ENCODE measurements at places on chromosomes 3 and 15.

GRCh38 chr15:40344631-40345120 lies 3.9 kb upstream of the CCDC9B start:
- DNase-seq: peak; percentile 40

GRCh38 chr3:112471596-112472325 lies 27.5 kb downstream of the BTLA start:
- DNase-seq: no peak

- DNase-seq: no peak
Observed at GRCh38 chr3:156274791-156275190, 154.4 kb downstream of the KCNAB1 start.

- DNase-seq: peak; percentile 1
Observed at GRCh38 chr3:67790043-67790442, 135.6 kb upstream of the SUCLG2 start.

- no peak for DNase-seq
Observed at GRCh38 chr3:127834771-127835170, 12.5 kb upstream of the MGLL start.

DNA sequence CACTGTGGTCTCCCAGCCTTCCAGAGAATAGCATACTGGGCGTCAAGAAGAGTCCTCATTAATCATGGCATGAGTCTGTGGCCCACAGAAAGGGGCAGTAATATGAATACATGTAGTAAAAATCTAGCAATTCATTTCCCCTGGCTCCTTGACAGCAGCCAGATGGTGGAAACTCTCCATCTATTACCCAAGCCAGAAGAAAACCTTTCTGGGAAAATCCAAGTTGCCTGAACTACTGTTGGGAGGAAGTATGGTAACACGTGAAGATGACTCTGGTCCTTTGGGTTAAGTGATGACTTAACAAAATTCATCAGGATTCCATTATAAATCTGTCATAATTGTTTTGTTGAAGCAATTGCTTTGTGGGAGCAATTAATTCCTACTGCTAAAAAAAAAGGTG lies 530.5 kb downstream of the FHIT start:
- DNase-seq: no peak

DNA sequence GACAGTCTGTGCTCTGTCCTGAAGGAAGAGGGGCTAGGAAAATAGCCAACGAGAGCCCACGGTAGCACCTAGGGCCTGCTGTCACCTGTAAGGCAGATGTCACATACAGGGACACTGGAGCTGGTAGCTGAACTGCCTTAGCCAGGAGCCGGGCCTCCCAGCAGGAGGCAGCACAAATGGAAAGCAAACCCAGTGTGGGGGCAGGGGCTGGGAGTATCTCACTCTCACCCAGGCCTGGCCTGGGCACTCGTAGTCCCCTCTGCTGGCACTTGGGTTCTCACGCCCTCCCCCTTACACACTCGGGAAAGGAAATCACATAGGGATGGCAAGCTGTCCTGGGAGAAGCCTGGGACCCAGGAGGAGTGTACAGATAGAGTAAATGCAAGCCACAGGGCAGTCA lies 173.1 kb upstream of the CHRNA7 start:
- DNase-seq: no peak

DNA sequence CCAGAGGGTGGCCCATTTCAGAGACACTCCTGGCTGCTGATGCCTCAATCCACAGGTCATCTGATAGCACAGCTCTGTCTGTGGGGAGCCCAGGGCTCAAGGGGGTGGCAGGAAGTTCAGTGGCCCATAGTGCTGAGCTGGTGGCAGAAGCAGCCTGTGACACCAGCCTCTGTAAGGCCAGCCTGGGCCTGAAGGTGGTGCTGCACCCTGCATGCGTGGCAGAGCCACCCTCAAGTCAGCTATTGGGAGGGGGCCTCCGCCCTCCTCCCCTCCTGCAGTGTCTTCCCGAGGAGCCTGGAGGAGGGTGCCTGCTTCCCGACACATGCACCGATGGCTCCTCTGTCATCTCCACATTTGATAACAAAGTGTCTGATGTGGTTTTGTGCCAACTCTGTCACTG lies 3.0 kb downstream of the PLA1A start:
- DNase-seq: no peak

GRCh38 chr3:184242297-184242685 lies 6.5 kb downstream of the ALG3 start:
- DNase-seq: no peak

DNA sequence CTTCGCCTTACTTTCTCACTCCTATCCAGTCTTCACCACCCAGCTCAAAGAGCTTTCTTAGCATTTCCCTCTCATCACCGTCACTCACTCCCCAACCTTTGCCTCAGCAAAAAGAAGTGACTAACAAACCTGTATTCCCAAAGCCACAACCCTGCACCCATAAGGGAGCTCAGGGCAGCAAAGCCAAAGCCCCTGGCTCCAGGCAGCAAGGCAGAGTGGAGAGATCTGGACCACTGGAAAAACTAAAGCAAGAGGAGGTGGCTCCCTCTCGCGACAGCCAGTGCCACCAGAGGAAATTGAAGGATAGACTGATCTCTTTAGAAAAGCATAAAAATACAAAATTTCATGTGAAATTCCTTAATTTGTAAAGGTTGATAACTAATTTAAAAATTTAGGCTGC lies 25.1 kb upstream of the CDCP1 start:
- DNase-seq: no peak

- peak; percentile 18 for DNase-seq
Observed at GRCh38 chr3:170709046-170709445, 123.2 kb upstream of the SLC7A14 start.

DNA sequence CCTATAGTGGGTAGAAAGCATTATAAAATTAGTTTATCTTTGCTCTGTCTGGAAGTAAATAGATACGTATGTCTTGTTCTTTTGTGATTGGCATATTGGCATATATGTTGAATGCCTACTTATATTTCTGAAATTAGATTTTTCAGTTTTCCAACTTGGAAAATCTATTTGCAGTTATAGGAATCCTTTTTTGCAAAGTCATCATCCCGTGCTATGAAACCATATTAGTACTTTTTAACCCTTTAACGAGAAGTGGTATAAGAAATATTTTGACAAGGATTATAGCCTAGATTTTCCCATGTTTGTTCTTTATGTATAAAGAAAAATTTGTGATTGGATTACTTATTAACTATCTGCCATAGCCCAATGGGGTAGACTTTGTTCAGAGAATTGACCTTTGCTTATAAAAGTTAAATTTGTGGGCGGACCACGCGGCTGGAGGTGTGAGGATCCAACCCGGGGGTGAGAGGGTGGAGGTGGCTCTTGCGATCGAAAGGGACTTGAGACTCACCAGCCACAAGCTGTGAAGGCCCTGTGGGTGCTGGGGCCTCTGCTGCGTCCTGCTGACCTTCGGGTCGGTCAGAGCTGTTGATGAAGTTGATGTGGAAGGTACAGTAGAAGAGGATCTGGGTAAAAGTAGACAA lies 5.9 kb downstream of the LRRC28 start:
- no peak for DNase-seq

DNA sequence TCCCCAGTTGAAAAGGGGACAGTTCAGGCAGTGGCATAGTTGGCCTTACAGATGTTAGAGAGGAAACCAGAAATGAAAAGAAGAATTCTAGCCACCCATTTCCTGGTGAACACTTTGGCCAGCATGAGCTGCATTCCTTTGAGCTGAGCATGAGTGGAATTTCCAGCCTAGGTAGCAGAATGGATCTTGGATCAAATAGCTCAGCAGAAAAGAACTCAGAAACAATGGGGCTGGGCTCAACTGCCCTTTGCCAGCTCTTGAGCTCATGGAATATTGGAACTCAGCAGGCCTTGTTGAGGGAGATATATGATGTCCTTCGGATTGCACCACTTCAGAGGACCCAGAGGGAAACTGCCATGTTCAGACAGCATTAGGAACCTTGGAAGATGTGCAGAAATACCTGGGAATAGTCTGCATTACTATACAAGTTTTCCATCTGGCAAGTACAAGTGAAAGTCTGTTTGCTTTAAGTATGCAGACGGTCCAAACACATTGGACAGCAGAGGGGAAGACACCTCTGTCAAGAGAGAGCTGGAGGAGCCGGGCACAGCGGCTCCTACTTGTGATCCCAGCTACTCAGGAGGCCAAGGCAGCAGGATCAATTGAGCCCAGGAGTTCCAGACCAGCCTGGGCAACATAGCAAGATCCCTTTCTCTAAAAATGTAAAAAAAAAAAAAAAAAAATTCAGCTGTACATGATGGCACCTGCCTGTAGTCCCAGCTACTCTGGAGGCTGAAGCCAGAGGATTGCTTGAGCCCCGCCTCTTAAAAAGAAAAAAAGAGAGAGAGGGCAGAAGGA lies 3.1 kb upstream of the CDV3 start:
- DNase-seq: no peak

GRCh38 chr3:57164217-57164656 lies 916 bp downstream of the IL17RD start:
- no peak for DNase-seq

- DNase-seq: no peak
Observed at GRCh38 chr3:72080095-72080494, 295.1 kb upstream of the PROK2 start.

- no peak for DNase-seq
Observed at GRCh38 chr3:18442756-18443664, 17.9 kb upstream of the SATB1 start.

DNA sequence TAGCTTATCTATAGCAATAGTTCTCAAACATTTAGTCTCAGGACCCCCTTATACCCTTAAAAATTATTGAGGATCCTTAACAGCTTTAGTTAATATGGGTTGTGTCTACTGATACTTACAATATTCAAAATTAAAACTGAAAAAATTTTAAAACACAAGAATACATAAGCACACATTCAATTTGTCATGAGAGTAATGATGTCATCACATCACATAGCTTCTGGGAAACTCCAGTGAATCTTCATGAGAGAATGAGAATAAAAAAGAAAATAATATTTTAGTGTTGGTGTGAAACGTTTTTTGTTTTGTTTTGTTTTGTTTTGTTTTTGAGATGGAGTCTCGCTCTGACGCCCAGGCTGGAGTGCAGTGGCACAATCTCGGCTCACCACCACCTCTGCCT lies 25.2 kb upstream of the ACP3 start:
- DNase-seq: no peak

GRCh38 chr3:179546814-179547241 lies 15.9 kb upstream of the ACTL6A start:
- DNase-seq: no peak

GRCh38 chr15:52651114-52651513 lies 28.1 kb downstream of the ATOSA start:
- DNase-seq: no peak

- DNase-seq: no peak
Observed at GRCh38 chr3:861721-862120, 231.1 kb upstream of the CNTN6 start.

DNA sequence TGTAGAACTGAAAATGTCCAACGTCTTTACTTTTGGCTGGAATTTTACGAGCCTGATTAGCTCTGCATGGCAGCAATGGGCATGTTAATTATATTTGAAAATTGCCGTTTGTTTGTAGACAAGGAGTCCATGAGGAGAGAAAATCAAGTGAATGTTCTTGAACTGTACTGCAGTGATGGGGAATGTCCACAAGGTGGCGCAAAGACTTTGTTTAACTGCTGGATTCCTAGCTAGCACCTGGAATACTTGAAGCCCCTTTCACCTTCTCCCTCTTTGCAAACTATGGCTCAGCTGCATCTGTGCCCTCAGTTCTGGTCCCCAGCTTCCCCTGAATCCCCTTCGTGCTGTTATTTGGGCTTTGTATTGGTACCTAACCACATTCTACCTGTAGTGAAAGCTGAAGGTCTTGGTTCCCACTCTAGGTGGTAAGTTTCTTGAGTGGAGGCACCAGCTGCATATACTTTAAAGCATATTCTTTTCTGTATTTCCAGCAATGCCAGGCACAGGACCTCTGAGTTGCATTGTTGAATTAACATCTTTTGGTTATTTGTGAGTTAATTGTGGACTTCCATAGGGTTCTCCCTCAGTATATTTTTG lies 25.3 kb downstream of the EXOG start:
- DNase-seq: no peak

DNA sequence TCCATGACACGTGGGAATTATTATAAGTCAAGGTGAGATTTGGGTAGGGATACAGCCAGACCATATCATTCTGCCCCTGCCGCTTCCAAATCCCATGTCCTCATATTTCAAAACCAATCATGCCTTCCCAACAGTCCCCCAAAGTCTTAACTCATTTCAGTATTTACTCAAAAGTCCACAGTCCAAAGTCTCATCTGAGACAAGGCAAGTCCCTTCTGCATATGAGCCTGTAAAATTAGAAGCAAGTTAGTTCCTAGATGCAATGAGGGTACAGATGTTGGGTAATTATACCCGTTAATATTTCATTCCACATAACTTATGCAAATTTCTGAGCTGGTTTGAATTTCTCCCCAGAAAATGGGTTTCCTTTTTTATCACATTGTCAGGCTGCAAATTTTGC lies 47.7 kb downstream of the RNF111 start:
- no peak for DNase-seq

- peak; percentile 68 for DNase-seq
Observed at GRCh38 chr3:27165321-27165721, 203.9 kb downstream of the NEK10 start.

- DNase-seq: no peak
Observed at GRCh38 chr3:35336601-35337000, 302.7 kb upstream of the ARPP21 start.

- DNase-seq: no peak
Observed at GRCh38 chr3:135908225-135908624, 57.3 kb upstream of the PPP2R3A start.

DNA sequence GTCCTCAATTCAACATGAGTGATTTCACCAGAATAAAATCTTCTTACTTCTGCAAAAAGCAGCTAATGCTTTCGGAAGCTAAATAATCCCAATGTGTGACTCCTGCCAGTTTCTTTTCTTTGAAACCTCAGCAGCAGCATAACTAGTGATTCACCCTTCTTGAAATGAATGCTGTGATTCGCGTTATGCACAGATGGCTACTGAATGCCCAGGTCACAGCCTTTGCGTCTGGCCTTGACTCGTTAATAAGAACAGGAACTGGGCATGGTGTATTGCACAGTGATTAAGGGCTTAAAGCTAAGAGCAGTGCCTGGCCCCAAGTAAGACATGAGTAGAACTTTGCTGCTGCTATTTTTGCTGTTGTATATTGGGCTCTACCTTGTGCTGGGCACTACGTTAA lies 19.0 kb downstream of the CGNL1 start:
- no peak for DNase-seq

- DNase-seq: no peak
Observed at GRCh38 chr3:158395421-158395820, 175.6 kb upstream of the MLF1 start.

DNA sequence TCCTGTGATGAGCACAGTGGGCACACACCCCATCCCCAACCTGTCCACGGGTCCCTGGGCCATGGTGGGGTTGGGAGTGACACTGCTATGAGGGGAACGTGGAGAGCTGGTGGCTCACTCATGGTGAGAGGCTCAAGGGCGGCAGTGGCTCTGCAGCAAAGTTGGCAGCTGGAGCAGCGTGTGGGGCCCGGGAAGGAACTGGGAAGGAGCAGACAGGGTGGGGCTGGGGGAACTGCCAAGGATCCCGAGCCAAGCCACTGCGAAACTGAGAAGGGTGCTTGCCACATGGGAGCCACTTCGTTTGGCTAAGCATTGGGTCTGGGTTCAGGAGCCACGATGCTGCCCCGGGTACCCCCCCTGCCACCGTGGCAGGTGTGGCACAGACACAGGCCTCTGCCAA lies 80.1 kb downstream of the SNRK start:
- no peak for DNase-seq

- peak; percentile 82 for DNase-seq
Observed at GRCh38 chr3:147945968-147946519, 536.9 kb downstream of the ZIC1 start.

Measured in amniotic stem cell (primary cell).